ENCODE measurements at places on chromosomes 5 and 9. TPM values are rescaled to one million over a fixed set of nuclear protein-coding genes. Genes with fewer than 3 reads are reported as not detected.

- no peak overlapping the region for H3K27ac ChIP-seq
- DNase-seq: no peak
- H3K4me1 ChIP-seq: no peaks in the 10 kb centered on the region
- no peaks in the 10 kb centered on the region for H3K27me3 ChIP-seq
- H3K4me3 ChIP-seq: no peak overlapping the region
- no peaks in the 10 kb centered on the region for H3K36me3 ChIP-seq
These were observed 161.2 kb upstream of the FSTL4 start for GRCh38 chr5:133773247-133774202.

DNA sequence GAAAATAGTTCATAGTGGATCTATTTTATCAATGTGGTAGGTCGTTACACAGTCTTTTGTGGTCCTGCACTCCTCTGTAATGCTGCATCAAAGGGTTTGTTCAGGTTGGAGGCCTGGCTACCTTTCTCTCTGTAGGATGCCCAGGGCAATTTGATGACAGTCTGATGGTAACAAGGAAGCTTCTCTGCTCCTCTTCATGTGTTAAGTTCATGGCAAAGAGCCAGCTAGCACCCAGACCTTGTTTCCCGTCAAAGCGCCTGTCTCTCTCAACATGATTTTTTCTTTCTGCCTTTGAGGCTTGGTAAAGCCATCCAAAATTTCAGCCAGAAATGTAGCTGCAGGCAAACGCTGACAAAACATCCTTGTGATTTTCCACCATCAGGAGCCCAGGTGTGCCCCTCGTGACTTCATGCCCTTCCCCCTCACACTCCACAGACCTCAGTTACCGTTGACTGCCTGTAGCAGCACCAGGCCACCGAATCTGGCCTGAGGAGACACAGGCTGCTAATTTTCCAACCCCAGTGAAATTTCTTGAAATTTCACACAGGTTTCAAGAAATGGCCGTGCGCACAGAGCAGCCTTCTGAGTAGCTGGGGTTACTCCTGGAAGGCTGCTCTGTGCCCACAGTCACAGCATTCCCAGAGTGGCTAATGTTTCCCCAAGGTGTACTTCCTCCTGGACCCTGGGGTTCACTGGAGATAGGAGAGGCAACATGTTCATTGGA, 292.7 kb downstream of the CWC27 start:
- H3K4me3 ChIP-seq: no peak overlapping the region
- no peak for DNase-seq
- peaks cover 13% of the 10 kb centered on the region for H3K4me1 ChIP-seq
- no peaks in the 10 kb centered on the region for H3K36me3 ChIP-seq

Gene EIF4E1B
- not detected for total RNA-seq

GRCh38 chr9:34380511-34381315, 4.0 kb upstream of the MYORG start:
- peak overlapping the region; percentile 30 for H3K4me3 ChIP-seq
- H3K4me1 ChIP-seq: peaks cover 28% of the 10 kb centered on the region
- no peak for DNase-seq
- no peaks in the 10 kb centered on the region for H3K36me3 ChIP-seq
- H3K27ac ChIP-seq: peak overlapping the region; percentile 69
- no peaks in the 10 kb centered on the region for H3K27me3 ChIP-seq

GRCh38 chr9:21075484-21075883, 2.3 kb downstream of the IFNB1 start:
- no peak overlapping the region for H3K4me3 ChIP-seq
- no peak for DNase-seq
- H3K36me3 ChIP-seq: no peaks in the 10 kb centered on the region

Gene FAT2
- total RNA-seq: 86.5 TPM

DNA sequence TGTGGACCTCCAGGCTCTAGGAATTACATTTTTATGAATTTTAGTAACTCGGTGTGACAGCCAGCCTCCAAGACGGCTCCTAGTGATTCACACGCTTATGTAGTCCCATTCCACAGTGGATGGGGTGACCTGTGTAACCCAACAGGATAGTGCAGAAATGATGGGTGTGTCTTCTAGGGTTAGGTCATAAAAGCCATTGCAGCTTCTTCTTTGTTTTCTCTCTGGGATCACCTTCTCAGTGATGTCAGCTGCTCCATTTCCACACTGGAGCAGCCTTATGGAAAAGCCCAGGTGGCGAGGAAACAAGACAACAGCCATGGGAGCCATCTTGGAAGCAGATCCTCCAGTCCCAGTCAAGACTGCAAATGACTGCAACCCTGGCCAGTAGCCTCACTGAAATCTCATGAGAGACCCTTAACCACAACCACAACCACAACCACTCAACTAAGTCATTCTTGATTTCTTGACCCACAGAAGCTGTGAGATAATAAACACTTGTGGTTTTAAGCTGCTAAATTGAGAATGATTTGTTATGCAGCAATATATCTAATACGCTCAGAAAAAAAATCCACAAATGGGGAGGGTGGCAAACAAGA, 5.1 kb upstream of the GNPDA1 start:
- no peak for DNase-seq
- H3K27me3 ChIP-seq: no peaks in the 10 kb centered on the region
- H3K36me3 ChIP-seq: no peaks in the 10 kb centered on the region
- H3K4me1 ChIP-seq: peaks cover 20% of the 10 kb centered on the region
- H3K4me3 ChIP-seq: no peak overlapping the region
- no peak overlapping the region for H3K27ac ChIP-seq

- no peaks in the 10 kb centered on the region for H3K4me1 ChIP-seq
- no peaks in the 10 kb centered on the region for H3K27me3 ChIP-seq
- no peak for DNase-seq
- no peak overlapping the region for H3K27ac ChIP-seq
These were observed 110.7 kb upstream of the EFNA5 start for GRCh38 chr5:107781451-107781850.

- no peaks in the 10 kb centered on the region for H3K36me3 ChIP-seq
- H3K27me3 ChIP-seq: no peaks in the 10 kb centered on the region
- DNase-seq: no peak
- H3K4me3 ChIP-seq: no peak overlapping the region
These were observed 18.4 kb downstream of the LSM11 start for GRCh38 chr5:157761690-157762621.

Gene FOXI1
- not detected for total RNA-seq
